Epithelial cell of prostate (primary cell): ENCODE measurements at places on chromosomes 1 and 21.

DNA sequence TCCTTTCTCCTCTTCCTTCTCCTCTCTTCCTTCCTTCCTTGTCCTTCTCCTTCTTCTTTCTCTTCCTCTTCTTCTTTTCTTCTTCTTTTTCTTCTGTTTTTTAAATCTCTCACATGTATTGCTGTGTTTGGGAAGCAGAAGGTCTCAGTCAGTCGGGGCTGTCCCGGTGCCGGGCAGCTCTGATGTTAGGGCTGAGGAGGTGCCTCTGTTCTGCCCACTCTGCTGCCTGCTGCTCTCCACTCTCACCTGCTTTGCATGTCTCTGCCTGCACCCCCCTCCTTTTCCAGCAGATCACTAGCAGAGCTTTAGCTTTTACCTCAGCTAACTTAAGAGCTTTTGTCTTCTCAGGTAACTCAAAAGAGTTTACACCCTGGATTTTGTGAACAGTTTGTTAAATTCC is 276.6 kb downstream of the CHRM3 start:
- DNase-seq: no peak

GRCh38 chr1:28338897-28339296 is 10.1 kb downstream of the MED18 start:
- DNase-seq: no peak

- DNase-seq: no peak
These were observed 65.7 kb upstream of the APP start for GRCh38 chr21:26236281-26236680.

- no peak for DNase-seq
These were observed 268.0 kb downstream of the ATG4C start for GRCh38 chr1:63051886-63052285.

GRCh38 chr1:37602750-37603694 is 7.3 kb upstream of the GNL2 start:
- no peak for DNase-seq

DNA sequence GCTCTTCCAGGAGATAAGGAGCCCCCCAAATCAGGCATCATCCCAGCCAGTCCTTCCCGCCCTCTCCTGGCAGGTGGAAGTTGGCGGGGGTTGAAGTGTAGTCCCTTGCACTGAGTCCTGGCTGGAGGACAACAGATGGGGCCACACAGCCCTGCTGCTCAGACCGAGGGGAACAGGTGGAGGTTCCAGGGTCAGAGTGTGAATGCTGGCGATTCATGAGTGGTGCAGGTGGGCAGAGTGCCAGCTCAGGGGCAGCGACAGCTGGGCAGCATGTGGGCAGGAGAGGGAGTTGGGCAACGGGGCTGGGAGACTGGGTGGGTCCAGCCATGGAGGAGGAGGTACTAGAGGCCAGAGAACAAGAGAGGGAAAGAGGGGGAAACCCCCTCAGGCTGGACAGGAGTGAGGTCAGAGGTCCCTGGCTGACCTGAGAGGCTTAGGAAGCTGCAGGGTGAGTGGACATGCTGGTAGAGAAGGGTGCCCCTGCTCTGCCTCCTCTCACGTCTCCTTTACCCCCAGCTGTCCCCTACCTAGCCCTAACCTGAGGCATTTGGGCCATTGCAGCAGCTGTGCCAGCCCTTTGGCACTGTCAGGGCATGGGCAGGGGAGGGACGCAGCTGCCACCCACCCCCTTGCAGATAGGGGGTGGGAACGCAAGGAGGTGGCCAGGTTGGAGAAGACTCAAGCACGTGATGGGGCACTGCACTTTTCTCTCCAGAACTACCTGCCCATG is 11.3 kb upstream of the ADORA1 start:
- no peak for DNase-seq

GRCh38 chr1:70910013-70910412 is 137.6 kb downstream of the PTGER3 start:
- no peak for DNase-seq

GRCh38 chr21:25980710-25981109 is 189.9 kb downstream of the APP start:
- peak; percentile 84 for DNase-seq

DNA sequence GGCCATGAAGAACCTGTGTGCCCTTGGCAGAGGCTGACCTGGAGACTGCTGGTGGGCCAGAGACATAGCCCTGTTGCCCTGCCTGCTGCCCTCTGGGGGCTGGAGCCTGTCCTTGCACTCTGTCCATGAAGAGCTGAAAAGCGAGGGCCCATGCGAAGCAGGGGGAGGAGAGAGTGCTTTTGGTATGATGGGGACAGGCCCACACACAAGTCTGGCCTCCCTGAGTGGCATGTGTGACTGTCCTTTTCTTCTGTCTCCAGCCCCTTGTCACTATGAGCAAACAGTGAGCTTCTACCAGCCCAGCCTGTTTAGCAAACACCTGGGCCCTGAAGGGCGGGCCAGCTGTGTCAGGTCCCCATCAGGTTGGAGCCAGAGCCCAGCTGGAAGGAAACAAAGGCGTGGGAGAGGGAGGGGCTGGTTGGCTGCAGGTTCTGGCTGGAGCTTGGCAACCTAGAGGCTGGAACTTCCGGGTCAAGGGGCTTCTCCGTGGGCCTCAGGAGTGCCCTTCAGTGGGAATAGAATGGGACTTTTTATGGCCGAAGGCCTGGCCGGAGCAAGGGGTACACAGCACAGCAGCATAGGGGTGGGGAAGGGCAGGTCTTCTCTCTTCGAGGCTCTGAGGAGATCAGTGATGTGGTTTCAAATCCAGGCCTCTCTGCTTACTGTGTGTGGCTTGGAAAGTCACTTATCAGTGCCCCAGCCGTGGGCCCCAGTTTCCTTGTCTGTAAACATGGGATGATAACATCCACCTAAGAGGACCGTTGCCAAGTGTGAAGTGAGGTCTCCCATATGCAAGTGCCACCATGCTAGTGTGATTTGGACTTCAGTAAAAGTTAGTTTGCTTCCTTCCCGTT is 14.3 kb downstream of the QSOX1 start:
- peak; percentile 16 for DNase-seq

- DNase-seq: peak; percentile 36
These were observed 160.2 kb upstream of the FGGY start for GRCh38 chr1:59136541-59137275.

DNA sequence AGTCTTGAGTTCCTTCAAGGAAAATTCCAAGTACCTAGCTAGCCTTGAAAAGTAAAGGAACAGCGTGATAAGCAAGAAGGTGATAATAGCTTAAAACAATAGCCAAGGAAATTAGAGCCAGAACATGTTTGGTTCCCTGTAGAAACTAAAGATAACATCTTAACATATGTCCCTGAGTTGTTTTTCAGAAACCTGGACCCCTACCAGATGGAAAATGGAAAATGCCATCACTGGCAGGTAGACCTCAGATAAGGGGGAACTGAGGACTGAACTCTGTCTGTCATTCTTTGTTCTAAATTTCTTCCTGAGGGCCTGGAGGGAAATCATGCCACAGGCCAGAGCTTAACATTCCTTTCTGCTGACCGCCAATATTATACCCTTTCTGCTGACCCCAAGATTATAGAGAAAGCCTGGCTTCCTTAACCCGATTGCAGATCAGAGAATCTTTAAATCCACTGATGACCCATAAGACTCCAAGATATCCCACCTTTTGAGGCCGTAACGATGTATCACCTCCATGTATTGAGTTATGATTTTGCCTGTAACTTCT is 23.4 kb downstream of the CNIH3 start:
- no peak for DNase-seq

GRCh38 chr21:45003331-45004058 is 63.7 kb downstream of the SLX9 start:
- DNase-seq: no peak

GRCh38 chr1:53548031-53548491 is 88.9 kb downstream of the DMRTB1 start:
- no peak for DNase-seq

DNA sequence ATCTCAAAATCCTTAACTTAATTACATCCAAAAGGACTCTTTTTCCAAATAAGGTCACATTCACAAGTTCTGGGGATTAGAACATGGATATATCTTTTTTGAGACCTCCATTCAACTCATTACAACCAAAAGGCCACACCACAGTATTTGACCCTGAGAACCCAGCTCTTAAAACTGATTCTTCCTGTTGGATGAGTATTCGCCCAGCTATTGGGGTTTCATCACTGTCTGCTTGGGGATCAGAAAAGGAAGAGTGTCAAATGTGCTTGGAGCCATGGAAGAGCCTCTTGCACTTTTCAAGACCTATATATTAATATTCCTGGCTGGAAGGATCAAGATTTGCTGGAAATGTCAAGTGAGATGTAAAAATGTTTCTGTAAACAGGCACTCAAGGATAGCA is 5.4 kb upstream of the TINAGL1 start:
- no peak for DNase-seq

GRCh38 chr21:35102488-35103371 is 53.6 kb upstream of the RUNX1 start:
- no peak for DNase-seq

DNA sequence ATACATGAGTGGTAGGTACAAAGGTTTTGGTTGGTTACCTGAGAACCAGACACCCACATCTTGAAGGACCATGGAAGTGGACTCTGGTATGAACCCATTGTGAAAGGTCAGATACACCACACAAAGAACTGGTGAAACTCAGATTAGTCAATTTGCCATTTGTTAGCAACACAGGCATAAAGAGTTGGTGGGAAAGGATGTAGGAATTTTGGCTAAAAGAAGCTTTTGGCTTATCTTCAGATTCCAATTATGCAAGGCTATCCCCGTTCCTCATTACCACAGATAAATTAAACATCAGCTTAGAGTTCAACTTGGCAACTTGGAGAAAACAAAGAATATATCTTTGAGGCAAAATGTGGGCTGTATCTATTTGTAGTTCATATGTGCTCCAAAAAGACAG is 87.0 kb upstream of the IRF2BP2 start:
- no peak for DNase-seq

DNA sequence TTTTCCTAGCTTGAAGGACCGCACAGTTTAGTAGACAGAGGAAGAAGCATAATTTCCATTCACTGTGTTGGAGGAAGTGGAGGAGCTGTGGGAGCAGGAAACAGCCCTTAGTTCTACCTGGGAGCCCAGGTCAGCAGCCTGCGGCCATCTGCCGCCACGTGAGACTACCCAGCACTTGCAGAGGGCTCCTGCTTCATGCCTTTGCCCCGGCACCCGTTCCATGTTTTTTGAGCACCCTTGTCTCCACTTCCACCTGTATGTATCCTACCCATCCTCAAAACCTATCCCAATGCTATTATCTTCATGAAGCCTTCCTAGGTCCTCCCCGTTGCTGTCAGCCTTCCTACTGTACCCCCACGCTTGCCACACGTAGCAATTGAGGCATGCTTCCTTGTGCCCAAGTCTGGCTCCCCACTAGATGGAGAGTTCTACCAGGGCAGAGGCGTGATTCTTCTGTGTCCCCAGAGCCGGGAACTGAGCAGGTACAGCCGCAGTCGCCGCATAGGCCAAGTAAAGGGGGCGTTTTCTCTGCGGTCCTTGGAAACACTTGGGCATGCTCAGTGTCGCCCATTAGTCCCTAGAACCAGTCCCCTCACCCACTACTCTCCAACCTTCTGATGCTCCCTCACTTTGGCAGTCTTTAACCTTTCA is 1.9 kb downstream of the SLC6A9 start:
- DNase-seq: no peak

DNA sequence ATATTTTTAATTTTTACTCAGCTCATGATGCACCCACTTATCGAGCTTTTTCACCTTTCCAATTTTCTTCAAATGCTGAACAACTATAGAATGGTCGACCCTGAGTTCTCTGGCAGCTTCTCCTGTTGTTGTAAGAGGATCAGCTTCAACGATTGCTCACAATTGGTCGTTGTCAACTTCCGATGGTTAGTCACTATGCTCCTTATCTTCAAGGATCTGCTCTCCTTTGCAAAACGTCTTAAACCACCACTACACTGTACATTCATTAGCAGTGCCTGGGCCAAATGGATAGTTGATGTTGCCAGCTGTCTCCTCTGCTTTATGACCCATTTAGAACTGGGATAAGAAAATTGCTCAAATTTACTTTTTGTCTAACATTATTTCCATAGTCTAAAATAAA is 385.9 kb upstream of the LYPLAL1 start:
- DNase-seq: no peak

- DNase-seq: no peak
These were observed 31.9 kb downstream of the SLC1A7 start for GRCh38 chr1:53110370-53111072.

- no peak for DNase-seq
These were observed 32.3 kb downstream of the HHAT start for GRCh38 chr1:210360852-210361477.

DNA sequence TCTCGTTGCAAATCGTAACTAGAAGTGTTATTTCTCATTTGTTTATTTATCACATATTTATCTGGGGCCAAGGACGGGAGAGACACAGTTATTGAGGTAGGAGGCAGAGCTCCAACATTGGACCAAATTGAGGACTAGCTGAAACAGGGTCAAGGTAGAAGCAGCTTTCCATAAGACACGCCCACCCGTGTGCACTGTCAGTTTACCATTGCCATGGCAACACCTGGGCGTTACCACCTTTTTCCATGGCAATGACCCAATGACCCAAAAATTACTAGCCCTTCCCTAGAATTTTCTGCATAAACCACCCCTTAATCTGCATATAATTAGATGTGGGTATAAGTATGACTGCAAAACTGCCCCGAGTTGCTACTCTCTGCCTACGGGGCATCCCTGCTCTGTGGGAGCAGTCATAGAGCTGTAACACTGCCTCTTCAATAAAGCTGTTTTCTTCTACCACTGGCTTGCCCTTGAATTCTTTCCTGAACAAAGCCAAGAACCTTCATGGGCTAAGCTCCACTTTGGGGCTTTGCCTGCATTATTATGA is 72.7 kb downstream of the FBXO2 start:
- DNase-seq: no peak

GRCh38 chr1:7299329-7299799 is 471.7 kb upstream of the VAMP3 start:
- DNase-seq: peak; percentile 29

GRCh38 chr1:30758785-30759380 is 1.3 kb upstream of the LAPTM5 start:
- DNase-seq: no peak

- no peak for DNase-seq
These were observed 494 bp downstream of the APH1A start for GRCh38 chr1:150268340-150268704.

DNA sequence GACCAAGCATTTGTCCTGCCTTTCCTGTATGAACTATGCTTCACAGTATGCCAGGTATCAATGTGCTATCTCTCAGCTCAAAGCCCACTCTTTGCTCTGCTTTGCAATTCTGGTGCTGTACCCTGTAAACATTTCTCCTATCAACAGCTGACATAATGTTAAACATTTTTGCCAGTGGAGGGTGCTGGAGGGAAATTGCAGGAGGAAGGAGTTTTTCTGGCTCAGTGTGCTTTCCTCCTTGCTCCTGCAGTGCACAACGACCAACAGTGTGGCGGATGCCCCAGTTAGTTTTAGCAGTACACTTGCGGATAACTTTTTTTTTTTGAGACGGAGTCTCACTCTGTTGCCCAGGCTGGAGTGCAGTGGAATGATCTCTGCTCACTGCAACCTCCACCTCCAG is 67.1 kb upstream of the PTGFRN start:
- DNase-seq: no peak

GRCh38 chr1:151972542-151973248 is 21.0 kb downstream of the S100A10 start:
- DNase-seq: no peak
